ENCODE measurements at places on chromosomes 7 and 10. TPM values are rescaled to one million over a fixed set of nuclear protein-coding genes. Genes with fewer than 3 reads are reported as not detected.

DNA sequence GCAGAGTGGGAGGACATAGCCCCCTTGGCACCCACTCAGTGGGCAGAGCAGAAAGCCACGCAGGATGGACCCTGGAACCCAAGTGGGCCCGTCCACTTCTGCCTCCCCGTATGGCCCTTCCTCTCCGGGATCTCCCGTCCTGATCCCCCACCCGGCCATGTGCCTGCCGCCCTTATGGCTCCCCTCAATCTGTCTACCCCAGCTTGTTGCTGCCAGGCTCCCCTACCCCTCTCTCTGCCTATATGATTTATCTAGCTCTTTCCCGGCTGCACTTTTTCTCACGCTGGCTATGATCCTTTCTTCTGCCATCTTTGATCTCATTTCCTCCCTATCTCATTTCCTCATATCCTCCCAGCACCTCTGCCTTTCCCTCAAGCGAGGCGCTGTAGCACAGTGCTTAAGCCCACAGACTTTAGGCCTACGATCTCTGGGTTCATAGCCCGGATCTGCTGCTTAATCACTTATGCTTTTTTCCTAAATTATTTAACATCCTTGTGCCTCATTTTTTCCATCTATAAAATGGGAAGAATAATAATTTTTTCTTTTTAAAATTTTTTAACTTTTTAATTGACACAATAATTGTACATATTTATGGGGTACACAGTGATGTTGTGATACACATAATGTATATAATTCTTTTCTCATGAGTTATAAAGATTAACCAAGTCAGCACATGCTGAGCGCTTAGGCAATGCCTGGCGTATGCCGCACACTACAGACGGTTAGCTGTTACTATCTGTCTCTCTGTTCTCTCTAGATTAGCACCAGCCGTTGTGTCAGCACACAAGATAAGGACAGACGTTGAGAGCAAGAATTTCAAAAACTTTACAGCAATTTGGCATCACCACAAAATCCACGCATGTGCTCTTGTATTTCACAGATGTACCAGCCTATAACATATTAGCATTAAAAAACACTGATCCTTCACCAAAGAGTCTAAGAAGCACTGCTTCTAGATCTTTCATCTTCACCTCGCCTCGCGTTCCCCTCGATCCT is 18.1 kb downstream of the KCNH2 start:
- H3K36me3 ChIP-seq = no peaks in the 10 kb centered on the region
- DNase-seq = no peak
- H3K27me3 ChIP-seq = peaks cover 26% of the 10 kb centered on the region
- H3K4me1 ChIP-seq = peaks cover 8% of the 10 kb centered on the region
- H3K4me3 ChIP-seq = no peak overlapping the region

DNA sequence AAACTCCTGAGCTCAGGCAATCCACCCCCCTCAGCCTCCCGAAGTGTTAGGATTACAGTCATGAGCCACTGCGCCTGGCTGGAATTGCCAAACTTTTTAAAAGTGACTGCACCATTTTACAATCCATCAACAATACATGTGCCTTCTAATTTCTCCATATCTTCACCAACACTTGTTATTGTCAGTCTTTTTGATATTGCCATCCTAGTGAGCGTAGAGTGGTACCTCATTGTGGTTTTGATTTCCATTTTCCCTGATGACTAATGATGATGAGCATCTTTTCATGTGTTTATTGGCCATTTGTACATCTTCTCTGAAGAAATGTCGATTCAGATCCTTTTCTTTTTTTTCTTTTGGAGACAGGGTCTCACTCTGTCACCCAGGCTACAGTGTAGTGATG is 21.7 kb upstream of the STRIP2 start:
- DNase-seq = no peak
- peaks cover 17% of the 10 kb centered on the region for H3K36me3 ChIP-seq
- H3K27me3 ChIP-seq = no peaks in the 10 kb centered on the region
- no peaks in the 10 kb centered on the region for H3K4me1 ChIP-seq
- no peak overlapping the region for H3K27ac ChIP-seq

DNA sequence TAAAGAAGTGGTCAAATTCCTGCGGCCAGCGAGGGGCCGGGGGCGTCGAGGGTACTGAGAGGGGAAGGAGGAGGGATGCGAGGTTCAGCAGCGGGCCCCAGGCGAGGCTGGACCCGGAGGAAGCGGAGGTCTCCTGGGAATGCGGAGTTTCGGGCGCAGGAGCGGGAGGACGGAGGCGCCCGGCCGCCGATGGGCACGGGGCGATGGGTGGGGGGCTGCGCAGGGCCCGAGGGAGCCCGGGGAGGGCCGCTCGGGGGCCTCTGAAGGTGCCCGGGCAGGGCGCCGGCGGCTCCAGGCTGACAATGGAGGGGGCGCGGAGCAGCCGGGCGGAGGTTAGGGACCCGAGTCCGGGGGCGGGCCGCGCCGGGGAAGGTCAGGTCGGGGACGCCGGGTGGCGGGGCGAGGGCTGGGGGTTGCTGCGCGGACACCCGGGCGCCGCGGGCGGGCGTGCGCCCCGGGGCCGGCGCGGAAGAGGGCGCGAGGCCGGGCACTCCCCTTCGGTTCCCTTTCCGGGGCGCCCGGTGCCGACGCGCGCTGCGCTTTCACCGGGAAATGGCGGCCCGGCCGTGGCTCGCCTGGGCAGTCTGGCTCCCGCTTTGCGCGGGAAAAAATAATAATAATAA is 683 bp downstream of the MACROH2A2 start:
- H3K36me3 ChIP-seq = no peaks in the 10 kb centered on the region
- peak overlapping the region; percentile 93 for H3K4me3 ChIP-seq
- peaks cover 46% of the 10 kb centered on the region for H3K27me3 ChIP-seq

- H3K4me3 ChIP-seq = no peak overlapping the region
- H3K4me1 ChIP-seq = peaks cover 52% of the 10 kb centered on the region
- H3K27ac ChIP-seq = peak overlapping the region; percentile 52
- peaks cover 4% of the 10 kb centered on the region for H3K36me3 ChIP-seq
- DNase-seq = no peak
These were observed 137.5 kb upstream of the MKLN1 start for GRCh38 chr7:131190146-131190545.

Gene DKK1
- total RNA-seq = not detected
